Activated naive CD4-positive, alpha-beta T cell (primary cell): ENCODE measurements at places on chromosomes 7 and 10.

GRCh38 chr7:30436518-30436917 is 42.1 kb downstream of the NOD1 start:
- DNase-seq: no peak

DNA sequence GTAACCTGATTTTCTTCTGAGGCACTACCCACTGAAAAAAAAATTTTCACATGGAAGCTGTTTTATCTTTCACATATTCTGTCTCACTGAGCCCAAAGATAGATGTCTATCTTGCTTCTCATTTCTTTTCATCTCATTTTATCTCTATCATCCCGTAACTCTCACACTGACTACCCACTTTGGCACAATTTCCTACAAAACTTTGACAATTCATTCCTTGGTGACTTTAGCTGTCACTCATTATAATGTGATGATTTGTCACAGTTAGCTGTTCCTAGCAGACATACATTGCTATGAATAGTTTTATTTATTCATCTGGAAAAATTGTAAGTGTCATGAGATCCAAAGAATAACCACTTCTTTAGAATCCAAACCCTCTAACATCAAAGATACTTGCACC is 589.9 kb upstream of the TEX47 start:
- no peak for DNase-seq

GRCh38 chr10:125605167-125605566 is 77.8 kb downstream of the TEX36 start:
- DNase-seq: no peak

DNA sequence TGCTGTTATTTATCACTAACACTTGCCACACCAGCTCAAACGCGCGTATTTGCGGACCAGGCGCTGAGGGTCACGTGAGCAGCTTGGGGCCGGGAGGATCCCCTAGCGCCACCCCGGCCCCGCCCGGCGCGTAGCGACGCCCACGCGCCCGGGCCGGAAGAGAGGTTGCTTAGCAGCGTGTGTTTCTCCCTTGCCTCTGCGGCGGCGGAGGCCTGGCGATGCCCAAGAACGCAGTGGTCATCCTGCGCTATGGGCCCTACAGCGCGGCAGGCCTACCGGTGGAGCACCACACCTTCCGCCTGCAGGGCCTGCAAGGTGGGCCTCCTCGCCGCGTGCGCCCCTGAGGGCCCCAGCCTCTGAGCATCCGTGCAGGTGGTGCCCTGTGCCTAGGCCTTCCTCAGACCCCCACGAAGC is at the start of gene C10orf53:
TSS of gene C10orf53 (plus strand) at position 172 of the 414 bp plus-strand sequence. CDS start at position 219, 47 bp downstream.
- DNase-seq: no peak

- DNase-seq: no peak
Observed at GRCh38 chr7:43590862-43591557, 8.1 kb downstream of the STK17A start.

- no peak for DNase-seq
Observed at GRCh38 chr7:2471396-2471795, 4.8 kb downstream of the GRIFIN start.

- no peak for DNase-seq
Observed at GRCh38 chr7:100785878-100786277, 41.4 kb downstream of the EPHB4 start.

DNA sequence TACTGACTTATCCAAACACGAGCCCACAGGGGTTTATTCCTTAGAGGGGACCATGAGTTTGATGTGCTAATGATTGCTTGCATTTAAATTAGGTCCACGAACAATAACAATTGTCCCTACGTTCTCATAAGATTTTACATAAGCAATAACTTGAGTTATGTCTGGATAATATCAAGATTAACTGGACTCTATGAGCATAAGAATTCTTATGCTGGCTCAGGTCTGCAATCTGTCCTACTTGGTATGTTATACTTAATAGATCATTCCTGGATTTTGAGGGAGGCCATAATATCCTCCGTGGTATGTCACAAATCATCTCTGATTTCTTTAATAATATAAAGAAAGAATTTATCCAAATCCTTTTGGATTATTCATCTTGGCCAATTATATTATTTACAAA is 552.3 kb downstream of the KCNMA1 start:
- DNase-seq: no peak

DNA sequence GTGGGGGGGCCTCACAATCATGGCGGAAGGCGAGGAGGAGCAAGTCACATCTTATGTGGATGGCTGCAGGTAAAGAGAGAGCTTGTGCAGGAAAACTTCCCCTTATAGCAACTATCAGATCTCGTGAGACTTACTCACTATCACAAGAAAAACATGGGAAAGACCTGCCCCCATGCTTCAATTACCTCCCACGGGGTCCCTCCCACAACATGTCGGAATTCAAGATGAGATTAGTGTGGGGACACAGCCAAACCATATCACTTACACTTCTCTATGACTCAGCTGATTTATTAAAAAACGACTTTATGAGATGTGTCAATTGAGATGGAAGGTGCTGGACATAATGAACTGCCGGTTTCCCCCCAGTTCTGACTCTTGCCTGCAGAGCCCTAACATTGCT is 23.8 kb upstream of the CHN2 start:
- DNase-seq: no peak

GRCh38 chr10:125343118-125343925 is 183.0 kb upstream of the CTBP2 start:
- no peak for DNase-seq

GRCh38 chr10:99834410-99834809 is 52.0 kb downstream of the ABCC2 start:
- no peak for DNase-seq

- no peak for DNase-seq
Observed at GRCh38 chr10:63765126-63765525, 243.9 kb downstream of the REEP3 start.
